Stimulated activated CD8-positive, alpha-beta memory T cell treated with anti-CD3 and anti-CD28 coated beads, Interleukin-2, amount 100 ng/mL, for 1 hour (primary cell): ENCODE measurements at places on chromosomes 5 and 9.

- no peak for DNase-seq
Observed at GRCh38 chr5:160064417-160064810, 54.8 kb downstream of the PWWP2A start.

GRCh38 chr9:90974016-90974415 is 172.4 kb downstream of the SYK start:
- DNase-seq: no peak

DNA sequence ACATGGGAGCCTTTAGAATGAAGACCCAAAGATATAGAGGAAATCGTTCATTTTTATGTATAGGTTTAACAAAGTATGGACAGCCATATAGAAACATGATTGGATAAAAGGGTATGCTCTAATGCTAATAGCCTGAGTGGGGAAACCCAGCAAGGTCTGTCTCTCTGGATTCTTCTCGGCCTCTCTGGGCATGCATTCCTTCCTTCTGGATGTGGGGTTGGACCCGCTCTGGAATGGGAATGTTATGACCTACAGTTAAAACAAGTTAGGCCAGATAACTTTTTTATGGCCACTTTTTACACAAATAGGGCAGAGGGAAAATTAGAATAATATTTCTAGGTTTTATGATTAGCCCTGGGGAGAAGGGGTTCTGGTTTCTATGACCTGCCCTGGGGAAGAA is 103.2 kb downstream of the ARSB start:
- DNase-seq: no peak

GRCh38 chr9:136403915-136404800 is 4.2 kb upstream of the SNAPC4 start:
- no peak for DNase-seq

DNA sequence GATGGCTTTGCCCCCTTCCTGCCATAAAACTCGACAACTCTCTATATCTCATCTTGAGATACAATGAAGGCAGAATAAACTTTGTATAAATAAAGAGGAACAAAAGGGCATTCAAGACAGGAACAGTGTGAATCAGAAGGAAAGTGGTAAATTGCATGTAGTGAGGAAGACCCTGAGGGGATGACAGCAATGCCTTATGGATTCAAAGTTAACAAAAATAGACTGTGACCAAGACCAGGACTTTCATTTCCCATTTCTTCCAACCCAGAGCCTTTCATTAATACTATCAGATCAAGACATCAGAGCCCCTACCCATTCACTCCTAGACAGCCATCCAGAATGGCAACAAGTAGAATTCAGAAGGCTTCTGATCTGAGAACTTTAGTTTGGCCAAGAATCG is 46.4 kb upstream of the ZNF462 start:
- DNase-seq: no peak

DNA sequence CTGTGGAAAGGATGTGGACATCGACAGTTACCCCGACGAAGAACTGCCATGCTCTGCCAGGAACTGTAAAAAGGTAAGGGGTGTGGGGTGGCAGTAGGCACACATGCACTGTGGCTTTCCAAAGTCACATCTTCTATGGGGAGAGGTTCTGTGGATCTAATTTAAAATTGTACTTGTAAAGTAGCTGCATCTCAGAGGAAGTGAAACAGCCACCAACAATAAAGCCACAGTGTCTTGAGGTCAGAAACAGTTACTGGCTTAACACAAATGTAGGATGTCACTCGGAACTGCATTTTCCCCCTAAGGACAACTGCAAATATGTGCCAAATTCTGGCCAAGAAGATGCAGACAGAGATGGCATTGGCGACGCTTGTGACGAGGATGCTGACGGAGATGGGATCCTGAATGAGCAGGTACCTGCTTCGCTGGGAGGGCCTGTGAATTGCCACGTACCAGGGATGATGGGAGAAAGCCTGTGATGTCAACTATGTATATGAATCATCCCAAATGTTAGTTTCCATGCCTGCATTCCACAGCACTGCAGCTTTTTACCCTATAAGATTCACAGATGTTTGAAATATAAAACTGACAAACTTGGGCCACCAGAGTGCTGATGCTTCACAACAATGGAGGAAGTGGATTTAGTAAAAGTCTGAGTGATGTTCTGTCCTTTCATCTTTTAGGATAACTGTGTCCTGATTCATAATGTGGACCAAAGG is 35.3 kb downstream of the THBS4 start:
- no peak for DNase-seq

DNA sequence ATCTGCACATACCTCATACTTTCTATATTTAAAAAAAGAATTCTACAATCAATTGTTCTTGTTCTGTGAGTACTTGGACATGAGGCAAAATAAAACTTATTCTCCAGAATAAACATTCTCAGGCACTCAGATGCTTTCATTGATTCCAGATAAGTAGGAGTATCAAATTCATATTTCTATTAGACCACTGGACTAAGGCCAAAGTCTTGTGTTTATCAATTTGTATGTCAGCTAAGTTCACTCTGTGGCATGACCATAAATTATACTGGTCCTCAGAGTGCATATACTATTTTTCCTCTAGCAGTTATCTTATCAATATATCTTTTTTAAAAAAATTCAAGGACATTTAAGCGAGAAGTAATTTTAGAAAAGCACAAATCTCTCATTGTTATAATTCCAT is 28.2 kb downstream of the CDH10 start:
- DNase-seq: no peak

- no peak for DNase-seq
Observed at GRCh38 chr9:13278023-13278367, 1.5 kb downstream of the MPDZ start.

DNA sequence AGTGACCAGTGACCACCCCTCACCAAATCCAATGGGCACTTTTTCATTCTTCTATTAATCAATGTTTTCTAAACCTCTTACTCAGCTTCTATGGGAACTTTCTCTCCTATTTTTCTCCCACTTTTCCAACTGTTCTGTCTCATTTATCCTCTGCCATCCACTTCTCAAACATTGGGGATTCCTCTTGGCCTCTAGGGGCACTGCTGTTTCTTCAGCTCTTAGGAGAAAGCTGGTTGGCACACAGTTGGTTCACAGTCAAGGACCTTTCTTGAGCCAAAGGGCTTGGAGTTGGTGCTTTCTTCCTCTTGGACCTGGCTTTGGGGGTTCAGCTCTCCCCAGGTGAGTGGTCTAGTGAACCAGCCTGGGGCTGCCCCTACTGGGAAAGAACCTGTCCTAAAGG is 112.2 kb upstream of the LHFPL2 start:
- no peak for DNase-seq

DNA sequence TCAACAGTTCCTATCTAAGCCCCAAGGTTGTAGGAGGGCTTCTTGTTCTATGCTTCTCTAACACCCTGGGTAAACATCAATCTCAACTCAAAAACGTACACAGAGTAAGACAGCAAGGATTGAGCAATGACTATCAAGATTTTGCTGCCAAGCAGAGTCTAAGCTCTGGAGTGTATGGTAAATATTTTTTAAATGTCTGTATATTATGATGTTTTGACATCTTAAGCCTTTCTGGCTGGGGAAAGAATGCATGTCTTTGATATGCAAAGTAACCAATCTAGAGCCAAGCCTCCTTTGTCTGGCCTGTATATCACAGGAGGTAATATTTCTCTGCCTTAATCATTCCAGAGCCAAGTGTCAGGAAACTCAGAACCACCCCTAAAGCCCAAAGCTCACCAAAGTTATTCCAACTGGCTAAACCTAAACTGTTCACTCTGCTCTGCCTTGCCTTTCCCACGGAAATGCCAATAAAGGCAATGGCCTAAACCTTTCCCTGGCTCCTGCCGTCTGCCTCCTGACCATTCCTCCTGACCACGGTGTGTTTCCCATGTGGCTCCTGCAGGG is 45.2 kb downstream of the YIPF5 start:
- DNase-seq: no peak

GRCh38 chr9:137462986-137463930 is 4.1 kb upstream of the NSMF start:
- DNase-seq: no peak
